Stimulated activated CD4-positive, alpha-beta T cell treated with anti-CD3 and anti-CD28 coated beads, TNF-alpha, amount 100 ng/mL, for 1 hour (primary cell): ENCODE measurements at places on chromosomes 11 and 22.

DNA sequence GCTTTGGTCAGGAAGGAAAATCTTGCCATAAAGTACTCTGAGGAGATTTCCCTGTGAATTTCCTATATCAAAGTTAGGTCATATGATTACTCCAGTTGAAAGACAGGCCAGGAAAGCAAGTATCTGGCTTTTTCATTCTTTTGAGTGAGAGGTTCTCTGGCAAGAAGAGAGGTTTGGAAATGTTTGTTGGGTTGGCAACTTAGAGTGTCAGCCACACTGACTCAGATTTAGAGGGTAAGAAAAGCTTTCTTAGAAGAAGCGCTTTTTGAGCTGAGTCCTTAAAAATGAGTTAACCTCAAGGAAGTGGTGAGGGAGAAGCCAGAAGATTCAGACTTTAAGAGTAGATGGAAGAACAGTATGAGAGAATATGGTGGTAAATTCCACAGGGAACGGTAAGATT, 86.1 kb upstream of the BDNF start:
- DNase-seq, result no peak

GRCh38 chr11:35389897-35390465, 29.4 kb downstream of the SLC1A2 start:
- no peak for DNase-seq

GRCh38 chr11:42620796-42621195, 691.0 kb upstream of the API5 start:
- DNase-seq, result no peak

- DNase-seq, result no peak
These were observed 15.7 kb upstream of the MYEOV start for GRCh38 chr11:69278091-69278867.

- peak; percentile 28 for DNase-seq
These were observed 66.3 kb upstream of the PRDM11 start for GRCh38 chr11:45079943-45080719.

DNA sequence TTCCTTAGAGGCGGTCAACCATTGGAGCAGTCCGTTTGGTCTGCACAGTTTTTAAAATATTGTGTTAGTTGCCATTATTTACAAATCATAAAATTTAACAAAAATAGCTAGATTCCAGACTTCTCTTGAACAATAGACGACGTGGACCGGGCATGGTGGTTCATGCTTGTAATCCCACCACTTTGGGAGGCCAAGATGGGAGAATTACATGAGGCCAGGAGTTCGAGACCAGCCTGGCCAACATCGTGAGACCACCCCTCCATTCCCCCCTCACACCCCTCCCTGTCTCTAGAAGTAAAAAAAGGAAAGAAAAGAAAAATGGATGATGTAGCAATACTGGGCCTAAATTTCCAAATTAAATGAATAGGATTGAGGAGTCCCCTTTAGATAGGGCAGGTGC, 965 bp downstream of the SLC37A2 start:
- no peak for DNase-seq
